NT2/D1 (cell line): ENCODE measurements at places on chromosomes 7 and 10.

DNA sequence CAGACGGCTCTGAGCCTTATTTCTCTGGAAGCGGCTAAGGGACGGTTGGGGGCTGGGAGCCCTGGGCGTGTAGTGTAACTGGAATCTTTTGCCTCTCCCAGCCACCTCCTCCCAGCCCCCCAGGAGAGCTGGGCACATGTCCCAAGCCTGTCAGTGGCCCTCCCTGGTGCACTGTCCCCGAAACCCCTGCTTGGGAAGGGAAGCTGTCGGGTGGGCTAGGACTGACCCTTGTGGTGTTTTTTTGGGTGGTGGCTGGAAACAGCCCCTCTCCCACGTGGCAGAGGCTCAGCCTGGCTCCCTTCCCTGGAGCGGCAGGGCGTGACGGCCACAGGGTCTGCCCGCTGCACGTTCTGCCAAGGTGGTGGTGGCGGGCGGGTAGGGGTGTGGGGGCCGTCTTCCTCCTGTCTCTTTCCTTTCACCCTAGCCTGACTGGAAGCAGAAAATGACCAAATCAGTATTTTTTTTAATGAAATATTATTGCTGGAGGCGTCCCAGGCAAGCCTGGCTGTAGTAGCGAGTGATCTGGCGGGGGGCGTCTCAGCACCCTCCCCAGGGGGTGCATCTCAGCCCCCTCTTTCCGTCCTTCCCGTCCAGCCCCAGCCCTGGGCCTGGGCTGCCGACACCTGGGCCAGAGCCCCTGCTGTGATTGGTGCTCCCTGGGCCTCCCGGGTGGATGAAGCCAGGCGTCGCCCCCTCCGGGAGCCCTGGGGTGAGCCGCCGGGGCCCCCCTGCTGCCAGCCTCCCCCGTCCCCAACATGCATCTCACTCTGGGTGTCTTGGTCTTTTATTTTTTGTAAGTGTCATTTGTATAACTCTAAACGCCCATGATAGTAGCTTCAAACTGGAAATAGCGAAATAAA is 175.5 kb downstream of the RNF216 start:
- DNase-seq: no peak

DNA sequence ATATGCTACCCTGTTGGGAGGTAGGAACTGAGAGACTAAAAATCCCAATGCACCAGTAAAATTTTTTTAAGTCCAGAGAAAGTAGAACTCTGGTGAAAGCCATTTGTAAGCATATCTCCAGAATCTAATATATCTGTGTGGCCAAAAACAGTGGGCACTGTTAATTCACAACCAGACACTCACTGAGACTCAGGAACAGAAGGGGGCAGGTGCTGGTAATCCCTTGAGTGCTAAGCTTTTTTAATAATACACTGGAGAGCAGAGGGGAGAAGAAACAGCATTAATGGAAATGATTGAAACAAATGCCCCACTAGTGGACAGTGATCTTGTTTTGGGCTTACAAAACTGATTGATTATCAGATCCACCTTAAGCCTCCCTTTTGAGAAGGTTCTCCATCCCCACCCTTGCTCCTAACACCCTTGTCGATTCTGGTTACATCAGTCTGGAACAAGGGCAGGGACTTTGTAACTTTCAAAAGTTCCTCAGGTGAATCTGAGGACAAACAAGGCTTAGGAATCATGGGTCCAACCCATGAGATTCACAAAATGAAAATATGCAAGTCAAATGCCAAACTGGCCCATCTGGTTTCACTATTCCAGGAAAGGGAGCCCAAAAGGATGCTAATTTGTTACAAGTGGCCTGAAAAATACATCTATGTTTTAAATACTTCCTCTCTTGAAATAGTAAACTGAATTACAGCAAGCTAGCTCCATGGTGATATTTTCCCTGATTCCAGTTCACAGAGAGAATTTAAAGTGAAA is 29.7 kb downstream of the PLXNA4 start:
- no peak for DNase-seq

- no peak for DNase-seq
Observed at GRCh38 chr10:32314588-32314987, 32.4 kb downstream of the EPC1 start.

- DNase-seq: no peak
Observed at GRCh38 chr7:79988653-79989052, 146.0 kb upstream of the GNAI1 start.

DNA sequence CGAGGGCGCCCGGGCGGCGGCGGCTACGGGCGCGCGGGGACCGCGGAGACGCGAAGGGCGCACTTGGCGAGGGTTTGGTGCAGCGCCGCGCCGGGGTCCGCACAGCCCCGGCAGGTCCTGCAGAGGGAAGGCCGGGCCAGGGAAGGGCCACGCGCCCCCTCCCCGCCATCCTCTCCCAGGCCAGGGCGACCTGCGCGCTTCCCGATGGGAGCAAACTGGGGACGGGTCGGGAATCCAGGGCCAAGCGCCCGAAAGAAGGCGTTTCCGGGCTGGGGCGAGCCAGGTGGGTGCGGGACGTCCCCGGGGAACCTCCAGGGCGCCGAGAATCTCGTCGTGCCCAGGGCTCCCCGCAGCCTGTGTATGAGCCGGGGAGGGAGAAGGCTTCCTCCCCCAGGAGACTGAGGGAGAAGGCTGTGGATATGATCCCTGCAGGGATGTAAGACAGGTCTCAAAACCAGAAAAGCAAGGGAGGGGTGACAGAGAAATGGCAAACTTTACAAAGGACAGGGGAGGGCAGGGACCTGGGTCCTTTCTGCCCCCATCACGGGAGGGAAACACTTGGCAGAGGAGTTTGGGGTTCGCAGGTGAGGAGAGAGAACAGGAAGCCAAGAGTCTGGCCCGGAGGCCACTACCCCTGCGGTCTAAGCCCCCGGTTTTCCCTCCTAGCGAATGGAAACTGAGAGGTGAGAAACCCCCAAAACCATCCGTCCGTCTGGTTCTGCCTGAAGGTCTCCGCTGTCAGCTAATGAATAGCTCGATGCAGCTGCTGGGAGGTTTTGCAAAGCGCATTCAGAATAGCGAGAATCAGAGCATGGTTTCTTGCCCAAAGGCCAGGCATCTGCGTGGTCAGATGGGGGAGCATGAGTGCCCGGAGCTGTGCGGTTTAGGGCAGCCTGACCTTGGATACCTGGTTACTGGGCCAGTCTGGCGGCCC is 674 bp downstream of the AMZ1 start:
- DNase-seq: no peak

DNA sequence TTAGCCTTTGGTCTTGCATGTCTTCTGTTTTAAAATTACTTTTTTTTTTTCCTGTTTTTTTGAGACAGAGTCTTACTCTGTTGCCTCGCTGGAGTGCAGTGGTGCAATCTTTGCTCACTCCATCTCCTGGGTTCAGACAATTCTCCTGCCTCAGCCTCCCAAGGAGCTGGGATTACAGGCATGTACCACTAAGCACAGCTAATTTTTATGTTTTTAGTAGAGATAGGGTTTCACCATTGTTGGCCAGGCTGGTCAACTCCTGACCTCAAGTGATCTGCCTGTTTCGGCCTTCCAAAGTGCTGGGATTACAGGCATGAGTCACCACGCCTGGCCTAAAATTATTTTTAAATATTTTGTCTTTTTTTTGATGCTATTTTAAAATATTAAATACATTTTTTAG is 38.5 kb downstream of the MLLT10 start:
- no peak for DNase-seq

DNA sequence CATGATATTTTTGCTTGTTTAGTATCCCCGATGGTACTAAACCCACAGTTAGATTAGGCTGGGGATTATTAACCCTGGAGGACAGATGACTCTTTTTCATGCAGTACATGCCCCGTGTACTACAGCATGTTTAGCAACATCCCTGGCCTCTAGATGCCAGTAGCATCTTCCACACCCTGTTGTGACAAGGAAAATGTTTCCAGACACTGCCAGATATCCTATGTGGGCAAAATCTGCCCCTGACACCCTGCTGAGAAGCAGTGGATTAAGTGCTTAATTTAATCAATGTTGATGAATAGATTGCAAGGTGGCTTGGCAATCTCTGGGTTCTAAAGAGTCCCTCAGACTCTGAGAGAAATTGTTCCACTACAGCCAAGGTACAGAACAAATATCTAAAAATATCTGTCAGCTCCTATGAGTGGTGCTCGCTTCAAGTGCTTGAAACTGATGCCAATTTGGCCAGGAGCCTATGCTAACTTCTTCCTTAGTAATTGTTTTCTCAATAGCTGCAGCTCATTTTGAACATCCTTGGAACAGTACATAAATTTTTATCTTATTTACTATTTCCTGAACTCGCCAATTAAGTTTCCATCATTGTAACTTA is 247.0 kb downstream of the SORCS1 start:
- DNase-seq: no peak

- no peak for DNase-seq
Observed at GRCh38 chr10:29120216-29120615, 168.7 kb upstream of the LYZL1 start.

DNA sequence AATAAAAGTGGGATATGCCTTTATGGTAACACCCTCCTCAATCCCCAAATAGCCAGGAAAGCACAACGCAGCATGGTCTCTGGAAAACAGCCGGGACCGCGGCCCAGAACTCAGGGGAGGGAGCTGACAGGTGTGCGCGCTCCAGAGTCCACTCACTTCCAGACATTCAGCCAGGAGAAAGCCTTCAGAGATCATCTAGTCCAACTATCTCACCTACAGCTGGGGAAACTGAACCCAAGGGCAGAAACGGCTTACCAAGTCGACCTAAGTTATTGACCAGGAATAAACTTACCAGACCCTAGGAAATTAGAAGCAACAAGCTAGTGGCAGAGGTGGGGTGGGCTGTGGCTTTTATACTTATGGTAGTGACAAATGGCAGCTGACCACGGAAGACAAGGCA is 16.4 kb downstream of the GSDME start:
- DNase-seq: no peak

DNA sequence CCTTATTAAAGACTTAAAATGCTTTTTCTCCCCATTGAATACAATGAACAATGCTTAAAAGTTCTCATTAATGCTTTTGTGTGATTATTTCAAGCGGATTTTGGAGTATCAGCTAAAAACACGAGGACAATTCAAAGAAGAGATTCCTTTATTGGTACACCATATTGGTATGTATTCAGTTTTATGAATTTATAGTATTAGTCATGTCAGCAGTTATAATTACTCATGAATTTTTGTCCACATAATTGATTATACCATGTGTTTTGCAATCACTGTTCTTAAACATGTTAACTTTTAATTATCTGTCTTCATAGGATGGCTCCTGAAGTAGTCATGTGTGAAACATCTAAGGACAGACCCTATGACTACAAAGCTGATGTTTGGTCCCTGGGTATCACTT is 31.9 kb downstream of the SLK start:
- no peak for DNase-seq

DNA sequence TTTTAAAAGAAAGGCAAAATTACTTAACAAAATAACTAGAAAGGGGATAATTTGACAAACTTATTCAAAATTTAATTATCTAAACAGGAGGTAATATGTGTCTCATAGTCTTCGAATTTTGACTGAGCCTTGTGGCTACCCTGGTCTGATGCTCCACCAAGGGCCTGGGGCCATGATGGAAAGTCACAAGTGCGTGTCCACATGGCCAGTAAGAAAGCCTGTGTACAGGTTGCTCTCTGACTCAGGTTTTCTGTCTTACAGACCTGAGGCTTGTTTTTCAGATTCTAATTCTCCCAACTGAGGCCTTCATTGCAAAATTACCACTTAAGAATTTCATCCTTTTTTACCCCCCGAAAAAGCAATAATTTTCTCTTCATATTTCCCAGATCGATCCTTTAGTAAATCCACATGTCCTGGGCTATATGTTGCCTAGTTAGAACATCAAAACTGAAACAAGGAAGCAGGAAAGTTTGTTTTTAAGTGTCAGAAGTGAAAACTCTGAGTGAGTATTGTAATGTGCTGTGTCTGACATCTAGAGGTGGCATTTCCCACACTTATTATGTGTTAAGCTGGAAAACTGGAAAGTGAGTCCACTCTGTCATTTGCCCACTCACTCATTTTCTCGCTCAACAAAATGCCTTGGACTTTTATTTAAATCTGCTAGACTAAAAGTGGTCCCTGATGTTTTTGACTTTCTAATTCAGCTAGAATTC is 10.0 kb downstream of the CYP3A43 start:
- no peak for DNase-seq

- DNase-seq: no peak
Observed at GRCh38 chr10:73989594-73990150, 8.2 kb upstream of the VCL start.

DNA sequence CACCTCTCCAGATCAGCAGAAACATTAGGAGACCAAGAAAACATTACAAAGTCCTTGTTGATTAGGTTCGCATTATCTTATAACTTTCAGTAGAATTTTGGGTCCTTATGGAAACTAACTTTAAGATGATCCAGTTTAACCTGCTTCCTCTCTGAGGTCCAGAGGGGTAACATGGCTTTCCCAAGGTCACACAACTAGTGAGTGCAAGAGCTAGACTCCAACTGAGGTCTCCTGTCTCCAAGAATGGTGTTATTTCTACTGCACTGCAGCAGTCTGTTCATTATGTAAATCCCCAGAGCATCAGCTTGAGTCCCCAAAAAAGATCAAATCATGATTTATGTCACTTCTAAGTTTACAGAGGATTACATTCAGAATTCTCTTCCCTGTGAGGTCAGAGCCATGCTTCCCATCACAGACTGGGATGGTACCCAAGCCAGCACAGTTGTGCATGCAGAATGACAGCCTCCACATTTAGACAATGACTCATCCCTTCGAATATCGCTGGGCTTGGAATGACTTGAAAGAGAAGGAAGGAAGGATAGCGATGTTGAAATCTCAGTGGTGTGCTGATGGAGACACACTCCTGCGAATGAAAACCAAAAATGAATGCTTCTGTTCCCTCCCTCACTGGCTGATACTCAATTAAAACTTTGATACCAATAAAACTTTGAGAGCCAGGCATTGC is 163.1 kb upstream of the PLXNA4 start:
- no peak for DNase-seq

DNA sequence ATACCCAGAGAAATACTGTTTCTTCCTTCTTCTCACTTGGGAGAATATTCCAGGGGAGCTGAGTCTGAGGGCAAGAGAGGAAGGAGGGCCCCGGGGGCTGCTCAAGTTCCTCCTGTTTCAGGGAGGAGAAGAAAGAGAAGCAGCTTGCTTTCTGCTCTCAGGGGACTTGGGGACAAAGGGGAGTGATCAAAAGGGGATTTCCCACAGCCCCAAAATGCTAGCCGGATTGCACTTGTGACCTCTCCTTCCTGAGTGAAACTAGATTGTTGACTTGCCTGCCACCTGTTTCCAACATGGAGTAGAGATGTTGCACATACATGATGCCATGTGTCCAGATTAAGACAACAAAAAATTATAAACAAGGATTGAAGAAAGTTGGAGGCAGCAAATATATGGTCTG is 28.7 kb upstream of the PDCD4 start:
- no peak for DNase-seq

- no peak for DNase-seq
Observed at GRCh38 chr10:128574581-128575210, 448.5 kb upstream of the MKI67 start.

GRCh38 chr7:150801946-150802771 is 1.6 kb downstream of the TMEM176A start:
- no peak for DNase-seq

GRCh38 chr7:2723138-2723850 is 35.3 kb downstream of the AMZ1 start:
- DNase-seq: no peak

GRCh38 chr7:42489299-42489698 is 252.3 kb upstream of the GLI3 start:
- no peak for DNase-seq
